Stimulated activated CD4-positive, alpha-beta T cell treated with anti-CD3 and anti-CD28 coated beads, Interleukin-15, amount 100 ng/mL, for 48 hours (primary cell): ENCODE measurements at places on chromosomes 2 and 18.

- DNase-seq, result no peak
These were observed 3.6 kb downstream of the LRP1B start for GRCh38 chr2:142127248-142127647.

DNA sequence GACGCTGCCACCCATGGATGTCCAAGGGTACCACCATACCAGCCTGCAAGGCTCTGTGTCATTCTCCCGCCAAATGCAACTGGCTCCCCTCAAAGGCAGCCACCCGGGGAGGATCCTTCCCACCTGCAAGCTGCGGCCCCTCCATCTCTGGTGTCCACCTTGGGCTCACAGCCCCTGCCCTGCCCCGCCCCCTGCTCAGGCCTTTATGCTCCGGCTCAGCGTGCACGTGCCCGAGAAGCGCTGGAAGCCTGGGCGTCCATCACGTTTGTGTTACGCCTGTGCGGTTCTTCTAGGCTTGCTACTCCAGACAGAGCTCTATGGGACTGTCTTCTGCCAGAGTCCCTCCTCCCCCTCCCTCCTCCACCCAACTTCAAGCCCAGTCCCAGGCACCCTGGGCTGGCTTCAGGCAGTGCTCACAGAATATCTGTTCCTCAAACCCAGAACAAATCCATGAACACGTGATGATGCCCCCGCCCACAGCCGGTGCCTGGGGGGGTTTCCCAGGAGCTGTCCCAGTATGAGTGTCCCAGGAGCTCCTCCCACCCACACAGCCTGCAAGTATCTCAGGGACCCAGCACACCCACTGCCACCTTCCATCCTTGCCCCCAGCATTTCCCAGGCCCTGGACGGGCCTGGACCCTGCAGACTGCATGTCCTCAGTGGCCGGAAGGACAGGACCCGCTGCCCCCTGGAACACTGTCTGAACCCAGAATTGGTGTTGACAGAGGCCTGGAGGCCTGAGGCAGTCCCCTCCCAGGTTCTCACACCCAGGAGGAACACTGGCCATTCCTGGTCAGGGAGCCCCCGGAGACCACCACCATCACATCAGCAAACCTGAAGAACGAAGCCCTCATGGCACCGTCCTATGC lies 30.3 kb downstream of the KIF1A start:
- peak; percentile 6 for DNase-seq

DNA sequence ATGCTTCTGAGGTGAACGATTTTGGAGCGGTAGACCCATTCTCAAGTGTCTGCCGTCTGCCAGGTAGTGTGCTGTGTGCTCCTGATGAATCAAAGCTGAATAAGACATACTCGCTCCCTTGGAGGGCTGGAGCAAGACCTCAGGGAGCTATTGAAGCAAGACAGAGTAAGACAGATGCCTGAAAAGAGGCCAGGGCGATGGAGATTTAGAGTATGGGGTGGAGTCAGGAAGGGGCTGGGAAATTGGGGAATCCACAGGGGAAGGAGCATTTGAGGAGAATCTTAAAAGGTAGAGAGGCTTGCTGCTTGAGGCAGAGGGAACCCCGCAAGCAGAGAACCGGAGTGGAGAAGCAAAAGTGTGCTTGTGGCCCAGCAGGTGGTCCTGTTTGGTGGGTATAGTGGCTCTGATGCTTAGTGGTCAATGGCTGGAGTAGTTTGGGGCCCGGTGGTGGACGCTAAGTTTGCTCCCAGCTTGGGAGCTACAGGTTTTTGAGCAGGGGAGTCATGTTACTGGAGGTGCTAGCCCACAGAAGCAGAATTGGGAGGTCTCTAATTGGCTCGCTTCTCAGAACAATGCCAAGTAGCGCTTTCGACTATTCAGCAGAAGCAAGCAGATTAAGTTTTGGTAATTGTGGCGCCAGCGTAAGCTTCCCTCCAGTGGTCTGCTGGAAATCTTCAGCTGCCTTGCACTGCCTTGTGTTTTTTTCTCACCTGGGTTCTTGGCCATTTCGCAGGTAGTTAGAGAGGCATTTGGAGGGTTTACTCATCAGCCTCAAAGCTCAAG lies 2.0 kb downstream of the CNNM4 start:
- no peak for DNase-seq

- DNase-seq, result no peak
These were observed 419.9 kb downstream of the STK39 start for GRCh38 chr2:167827352-167828097.

GRCh38 chr18:23889907-23890306 lies 124.6 kb upstream of the TTC39C start:
- no peak for DNase-seq

DNA sequence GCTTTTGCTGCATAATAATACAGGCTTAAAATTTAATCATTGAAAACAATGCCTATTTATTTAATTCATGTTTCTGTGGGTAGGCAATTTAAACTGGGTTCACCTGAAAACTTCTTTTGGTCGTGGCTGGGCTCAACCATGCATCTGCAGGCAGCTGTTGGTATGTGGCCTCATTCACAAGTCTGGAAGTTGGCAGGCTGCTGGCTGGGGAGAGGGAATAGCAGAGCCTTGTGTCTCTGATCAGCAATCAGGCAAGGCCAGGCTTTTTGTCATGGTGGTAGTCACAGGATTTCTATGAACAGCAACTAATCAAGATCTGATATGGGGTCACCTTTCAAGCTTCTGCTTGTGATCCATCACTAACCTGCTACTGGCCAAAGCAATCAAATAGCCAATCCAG lies 130.1 kb upstream of the KCNJ3 start:
- no peak for DNase-seq

GRCh38 chr18:40259115-40259835 lies 1695.8 kb upstream of the PIK3C3 start:
- no peak for DNase-seq

- no peak for DNase-seq
These were observed 162.9 kb downstream of the MTCL1 start for GRCh38 chr18:8868276-8868675.

DNA sequence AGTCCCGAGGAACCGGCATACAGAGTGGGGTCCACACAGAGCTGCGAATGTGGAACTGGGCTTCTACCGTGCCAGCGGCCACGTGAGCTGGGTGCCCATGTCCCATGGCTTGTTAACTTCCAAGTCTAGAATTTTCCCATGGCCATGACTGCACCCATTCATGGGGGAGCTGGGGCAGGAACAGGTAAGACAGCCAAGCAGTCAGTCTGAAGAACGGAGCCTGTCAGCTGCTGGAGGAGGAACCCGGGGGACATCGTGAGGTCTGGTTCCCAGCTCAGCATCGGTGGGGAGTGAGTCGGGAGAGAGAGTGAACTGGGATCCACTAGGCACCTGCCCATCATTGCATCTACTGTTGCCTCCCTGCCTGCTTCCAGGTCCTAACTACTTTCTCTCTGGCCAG lies 86.9 kb downstream of the SH3RF3 start:
- DNase-seq, result no peak

- no peak for DNase-seq
These were observed 168.9 kb upstream of the SERPINE2 start for GRCh38 chr2:224208007-224208406.

DNA sequence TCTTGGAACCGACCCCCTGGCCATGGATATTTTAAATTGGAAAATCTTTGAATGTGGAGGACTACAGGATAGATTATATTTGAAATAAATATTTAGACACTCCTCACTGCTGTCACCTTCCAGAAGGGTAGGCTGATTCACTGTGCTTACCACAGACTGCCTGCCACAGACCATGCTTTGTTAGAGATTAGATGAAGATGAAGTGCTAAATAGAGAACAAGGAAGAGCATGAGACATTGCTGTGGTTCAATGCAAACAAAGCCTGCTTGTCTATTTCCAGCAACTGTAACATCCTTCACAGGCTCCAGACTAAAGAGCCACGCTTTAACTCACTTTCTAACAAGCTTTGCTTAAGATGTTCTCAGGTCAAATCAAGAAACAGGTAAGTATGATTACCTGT lies 81.0 kb upstream of the TMEM17 start:
- DNase-seq, result no peak

DNA sequence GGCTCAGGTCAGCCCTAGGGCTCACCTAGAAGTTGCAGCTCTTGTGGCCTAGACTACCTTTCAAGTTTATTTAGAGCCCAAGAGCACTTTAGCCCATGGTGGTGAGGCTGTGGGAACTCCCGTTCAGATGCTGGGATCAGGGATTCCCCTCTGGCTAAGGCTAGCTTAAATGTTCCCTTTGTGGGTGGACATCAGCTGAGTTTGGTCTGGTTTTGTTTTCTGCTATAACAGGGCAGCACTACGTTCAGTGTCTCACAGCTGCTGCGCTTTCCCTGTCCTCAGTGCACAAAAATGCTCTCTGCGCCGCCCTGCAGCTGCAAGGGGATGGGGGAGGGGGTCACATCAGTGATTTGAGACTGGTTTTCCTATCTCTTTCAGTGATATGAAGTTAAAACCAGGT lies 170.5 kb upstream of the KCNJ3 start:
- DNase-seq, result no peak

- no peak for DNase-seq
These were observed 39.4 kb downstream of the TMEM182 start for GRCh38 chr2:102801098-102801718.

DNA sequence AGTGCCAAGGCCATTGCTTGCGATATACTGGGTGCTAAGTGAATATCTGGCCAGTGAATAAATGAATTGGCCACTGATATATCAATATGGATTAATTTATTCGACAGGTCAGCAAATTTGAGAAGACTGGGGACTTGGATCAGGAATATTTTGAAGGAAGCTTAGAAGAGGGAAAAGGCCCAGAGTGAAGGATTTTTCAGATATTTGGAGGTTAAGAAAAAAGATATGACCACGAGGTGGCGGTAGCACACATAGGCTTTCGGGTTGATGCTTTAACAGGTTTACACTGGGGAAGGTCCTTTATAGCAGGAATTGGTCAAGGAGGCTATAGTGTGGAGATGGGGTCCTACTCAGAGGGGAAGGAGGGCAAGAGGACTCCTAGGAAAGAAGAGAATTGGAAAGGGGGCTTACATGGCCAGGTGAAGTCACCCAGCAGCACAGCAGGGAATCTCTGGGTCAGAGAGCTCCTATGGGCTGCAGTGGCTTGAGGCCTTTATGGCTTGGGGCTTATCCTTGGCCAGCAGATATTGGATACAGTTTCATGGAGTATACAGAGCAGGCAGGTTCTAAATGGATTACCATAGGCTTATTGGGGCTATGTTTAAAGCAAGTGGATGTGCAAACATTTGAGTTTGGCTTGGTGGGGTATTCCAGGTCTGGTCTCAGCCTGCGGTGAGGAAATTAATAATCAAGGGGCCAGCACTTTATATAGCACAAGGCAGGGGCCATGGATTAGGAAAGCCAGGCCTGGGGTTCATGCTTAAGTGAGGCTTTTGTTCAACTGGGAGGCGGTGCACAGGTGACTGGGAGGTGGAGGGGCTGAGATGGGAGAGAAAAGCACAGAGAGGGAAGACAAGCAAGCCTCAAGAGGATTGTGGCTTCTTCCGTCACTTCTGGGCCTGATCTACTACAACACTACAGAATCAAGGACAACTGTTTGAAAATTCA lies 9.7 kb downstream of the IL1RN start:
- DNase-seq, result no peak

DNA sequence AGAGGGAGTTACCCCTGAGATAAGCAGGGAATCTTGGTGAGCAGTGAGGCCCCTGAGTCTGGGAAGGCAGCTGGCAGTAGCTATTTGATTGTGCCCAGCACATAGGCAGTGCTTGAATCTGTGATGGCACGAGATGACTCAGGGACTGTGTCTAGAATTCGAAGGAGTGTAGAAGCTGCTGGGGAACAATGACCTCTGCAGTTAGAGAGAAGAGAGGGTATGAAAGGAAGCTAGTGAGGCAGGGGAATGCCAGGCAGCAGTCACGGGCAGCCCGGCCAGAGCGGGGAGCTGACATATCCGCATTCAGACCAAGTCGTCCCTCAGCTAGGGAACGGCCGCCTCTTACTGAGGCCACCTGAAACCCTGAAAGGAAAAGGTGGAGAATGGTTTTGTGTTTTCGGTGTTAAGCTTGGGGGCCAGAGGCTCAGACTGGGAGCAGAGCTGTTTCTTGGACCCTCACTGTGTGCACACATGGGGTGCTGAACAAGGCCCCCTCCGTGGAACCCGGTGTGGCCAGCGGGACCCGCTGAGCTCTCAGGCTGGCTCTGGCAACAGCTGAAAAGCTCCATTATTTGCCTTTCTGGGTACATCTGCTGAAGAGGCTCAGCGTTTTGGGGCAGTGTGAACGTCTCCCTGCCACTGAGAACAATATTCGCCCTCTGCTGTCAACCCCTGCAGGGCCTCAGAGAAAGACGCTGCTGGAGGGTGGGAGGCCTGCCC lies 32.9 kb downstream of the ARHGEF4 start:
- DNase-seq, result no peak

- DNase-seq, result no peak
These were observed 349.7 kb upstream of the ST6GAL2 start for GRCh38 chr2:107235491-107236254.

DNA sequence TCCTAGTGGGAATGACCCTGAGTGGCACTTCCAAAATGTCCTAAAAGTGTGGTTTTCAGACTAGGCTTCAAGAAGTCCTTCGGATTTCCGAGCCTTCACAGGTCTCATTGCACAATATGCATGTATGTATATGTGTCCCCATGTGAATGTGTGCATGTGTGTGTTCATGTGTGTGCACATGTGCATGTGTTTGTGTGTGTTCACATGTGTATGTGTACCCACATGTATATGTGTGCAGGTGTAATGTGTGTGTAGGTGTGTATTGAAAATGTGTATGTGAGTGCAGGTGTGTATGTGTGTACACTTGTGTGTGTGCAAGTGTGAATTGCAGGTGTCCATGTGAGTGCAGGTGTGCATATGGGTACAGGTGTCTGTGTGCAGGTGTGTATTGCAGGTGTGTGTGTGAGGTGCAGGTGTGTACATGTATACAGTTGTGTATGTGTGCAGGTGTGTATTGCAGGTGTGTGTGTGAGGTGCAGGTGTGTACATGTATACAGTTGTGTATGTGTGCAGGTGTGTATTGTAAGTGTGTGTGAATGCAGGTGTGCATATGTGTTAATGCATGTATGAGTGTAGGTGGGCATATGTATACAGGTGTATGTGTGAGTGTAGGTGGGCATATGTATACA lies 124.4 kb upstream of the EPB41L3 start:
- DNase-seq, result no peak

DNA sequence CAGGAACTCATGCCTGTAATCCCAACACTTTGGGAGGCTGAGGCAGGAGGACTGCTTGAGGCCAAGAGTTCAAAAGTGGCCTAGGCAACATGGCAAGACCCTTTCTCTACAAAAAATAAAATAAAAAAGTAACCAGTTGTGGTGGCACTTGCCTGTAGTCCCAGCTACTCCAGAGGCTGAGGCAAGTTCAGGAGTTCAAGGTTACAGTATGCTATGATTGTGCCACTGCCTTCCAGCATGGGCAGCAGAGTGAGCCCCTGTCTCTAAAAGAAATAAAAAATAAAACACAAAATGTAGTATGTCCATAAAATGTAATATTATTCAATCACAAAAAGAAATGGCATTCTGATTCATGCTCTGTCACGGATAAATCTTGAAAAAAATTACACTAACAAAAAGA lies 11.9 kb downstream of the INO80C start:
- DNase-seq, result no peak
